ENCODE measurements at places on chromosomes 13 and 19.

DNA sequence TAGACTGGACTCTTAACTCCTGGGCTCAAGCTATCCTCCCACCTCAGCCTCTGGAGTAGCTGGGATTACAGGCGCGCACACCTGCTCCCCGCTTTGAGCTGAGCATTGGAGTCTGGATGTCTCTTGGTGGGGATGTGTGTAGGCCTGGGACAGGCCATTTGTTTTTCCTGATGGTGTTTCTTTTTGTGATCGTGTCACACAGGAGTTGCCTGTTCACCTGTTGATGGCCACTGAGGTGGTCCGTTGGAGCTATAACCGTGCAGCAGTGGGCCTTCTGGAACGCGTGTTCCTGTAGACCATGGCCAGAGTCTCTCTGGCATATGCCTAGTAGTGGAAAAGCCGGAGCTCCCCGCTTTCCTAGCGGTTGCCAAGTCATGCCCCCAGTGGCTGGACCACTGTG, 3.5 kb downstream of the PAK4 start:
- DNase-seq = no peak

- no peak for DNase-seq
Measured at GRCh38 chr13:51453207-51453958, 547 bp upstream of the INTS6 start.

- DNase-seq = no peak
Measured at GRCh38 chr19:46408664-46409039, 4.7 kb downstream of the CCDC8 start.

DNA sequence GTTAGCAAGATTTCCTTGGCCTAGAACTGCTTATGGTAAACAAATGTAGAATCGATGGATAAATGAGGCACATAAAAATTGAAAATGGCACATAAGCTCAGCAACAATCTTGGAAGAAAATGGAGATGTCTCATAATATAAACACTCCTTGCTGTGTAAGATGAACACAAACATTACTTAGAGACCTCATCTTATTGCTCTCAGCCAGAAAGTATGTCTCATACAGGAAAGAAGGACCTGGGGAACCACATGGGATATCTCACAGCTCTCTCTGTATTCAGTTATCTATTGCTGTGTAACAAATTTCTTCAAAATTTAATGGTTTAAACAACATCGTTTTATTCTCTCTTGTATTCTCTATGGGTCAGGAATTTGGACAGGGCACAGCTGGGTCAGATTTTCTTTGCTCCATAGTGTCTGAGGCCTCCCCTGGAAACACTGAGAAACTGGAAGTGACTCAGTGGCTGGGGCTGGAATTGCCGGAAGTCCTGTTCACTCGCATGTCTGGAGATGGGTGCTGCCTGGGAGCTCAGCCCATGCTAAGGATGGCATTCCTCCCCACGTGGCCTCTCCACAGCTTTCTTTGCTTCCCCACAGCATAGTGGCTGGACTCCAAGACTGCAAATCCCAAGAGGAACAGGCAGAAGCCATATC, 105.1 kb downstream of the NUFIP1 start:
- DNase-seq = no peak

- no peak for DNase-seq
Measured at GRCh38 chr13:66482836-66483235, 747.3 kb downstream of the PCDH9 start.

DNA sequence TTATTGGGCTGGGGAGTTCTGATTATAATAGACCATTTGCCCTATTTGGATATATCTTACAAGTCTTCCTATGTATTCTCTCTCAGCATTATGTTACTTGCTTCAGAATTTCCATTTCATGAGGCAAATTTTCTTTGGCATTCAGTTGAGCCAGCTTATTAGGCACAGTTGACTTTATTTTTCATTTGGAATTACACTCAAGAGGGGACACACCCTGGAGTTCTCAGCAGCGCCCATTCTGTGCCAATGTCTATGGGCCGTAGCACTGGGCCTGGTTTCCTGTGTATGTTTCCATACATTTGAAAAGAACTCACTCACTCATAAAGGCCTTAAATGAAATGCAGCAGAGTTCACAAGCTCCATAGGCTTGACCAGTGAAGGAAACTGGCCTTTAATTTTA, 138.5 kb downstream of the KLF12 start:
- DNase-seq = no peak

- DNase-seq = no peak
Measured at GRCh38 chr13:44425041-44425814, 51.6 kb downstream of the SERP2 start.

- no peak for DNase-seq
Measured at GRCh38 chr13:89239361-89240127, 1568.4 kb downstream of the SLITRK5 start.

DNA sequence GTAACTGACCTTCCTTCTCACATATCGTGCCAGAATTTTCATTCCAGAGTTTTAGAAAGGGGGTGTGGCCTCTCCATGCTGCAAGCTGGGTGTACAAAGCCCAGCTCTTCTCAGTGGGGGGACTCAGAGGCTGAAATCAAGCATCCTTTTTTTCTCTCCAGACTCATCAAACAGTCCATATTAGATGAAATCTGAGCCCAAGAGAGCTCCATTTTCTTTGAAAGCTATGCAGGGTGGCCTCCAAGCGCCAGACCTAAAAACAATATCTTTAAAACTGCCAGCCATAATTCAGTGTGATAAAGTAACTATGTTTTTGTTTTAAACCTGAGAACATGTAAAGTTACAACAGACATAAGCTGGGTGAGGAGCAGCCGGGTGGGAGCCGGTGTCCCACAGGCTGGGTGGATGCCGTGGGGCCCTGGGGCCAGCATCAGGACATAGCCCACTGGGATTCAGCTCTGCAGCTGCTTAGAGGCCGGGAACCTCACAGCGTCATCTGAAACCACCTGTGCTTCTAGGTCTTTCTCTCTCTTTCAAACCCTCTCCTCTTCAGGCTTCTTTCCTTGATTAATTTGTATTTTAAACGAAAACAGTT, 249.2 kb downstream of the ZNF536 start:
- DNase-seq = no peak

DNA sequence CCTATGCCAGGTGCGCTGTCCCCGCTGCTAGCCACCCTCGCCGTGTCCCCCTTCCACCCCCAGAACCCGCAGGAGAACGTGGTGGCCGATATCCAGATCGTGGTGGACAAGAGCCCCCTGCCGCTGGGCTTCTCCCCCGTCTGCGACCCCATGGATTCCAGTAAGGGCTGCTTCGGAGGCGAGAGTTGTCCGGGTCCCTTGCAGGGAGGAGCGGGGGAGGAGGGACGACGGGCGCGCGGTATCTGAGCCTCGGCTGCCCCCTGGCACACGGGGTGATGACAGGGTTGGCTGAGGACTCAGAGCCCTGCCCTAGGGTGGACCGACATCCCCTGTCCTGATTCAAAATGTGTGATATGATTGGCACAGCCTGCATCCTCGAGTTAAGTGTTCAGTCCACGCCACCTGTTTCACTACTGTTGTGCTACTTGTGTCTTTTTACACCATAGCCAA, 653 bp downstream of the MVB12A start:
- DNase-seq = no peak

GRCh38 chr19:48194844-48195830, 24.7 kb downstream of the ZSWIM9 start:
- DNase-seq = no peak

DNA sequence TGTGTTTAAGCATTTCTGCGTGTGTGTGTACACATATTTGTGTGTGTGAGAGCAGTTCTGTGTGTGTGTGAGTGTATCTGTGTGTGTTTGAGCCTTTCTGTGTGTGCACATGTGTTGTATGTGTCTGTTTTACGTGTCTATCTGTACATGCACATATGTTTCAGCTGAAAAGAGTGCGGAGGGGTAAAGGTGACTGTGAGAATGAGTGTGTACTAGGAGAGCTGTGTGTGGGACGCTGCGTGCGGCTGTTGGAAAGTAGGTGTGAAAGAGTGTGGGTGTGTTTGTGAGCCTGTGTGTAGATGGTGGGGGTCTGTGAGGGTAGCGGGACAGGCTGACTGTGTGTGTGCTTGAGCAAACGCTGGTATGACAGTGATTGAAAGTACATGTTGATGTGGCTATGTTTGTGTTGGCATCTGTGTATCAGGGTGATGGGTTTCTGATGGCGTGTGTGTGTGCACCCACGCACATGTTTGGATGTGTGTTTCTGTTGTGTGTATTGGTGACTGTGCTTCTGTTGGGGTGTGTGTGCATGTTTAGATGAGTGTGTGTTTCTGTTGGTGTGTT, 7.5 kb upstream of the TPM4 start:
- no peak for DNase-seq

GRCh38 chr19:55460670-55461258, 678 bp downstream of the ISOC2 start:
- DNase-seq = no peak

GRCh38 chr13:45316338-45316737, 24.6 kb downstream of the TPT1 start:
- no peak for DNase-seq

DNA sequence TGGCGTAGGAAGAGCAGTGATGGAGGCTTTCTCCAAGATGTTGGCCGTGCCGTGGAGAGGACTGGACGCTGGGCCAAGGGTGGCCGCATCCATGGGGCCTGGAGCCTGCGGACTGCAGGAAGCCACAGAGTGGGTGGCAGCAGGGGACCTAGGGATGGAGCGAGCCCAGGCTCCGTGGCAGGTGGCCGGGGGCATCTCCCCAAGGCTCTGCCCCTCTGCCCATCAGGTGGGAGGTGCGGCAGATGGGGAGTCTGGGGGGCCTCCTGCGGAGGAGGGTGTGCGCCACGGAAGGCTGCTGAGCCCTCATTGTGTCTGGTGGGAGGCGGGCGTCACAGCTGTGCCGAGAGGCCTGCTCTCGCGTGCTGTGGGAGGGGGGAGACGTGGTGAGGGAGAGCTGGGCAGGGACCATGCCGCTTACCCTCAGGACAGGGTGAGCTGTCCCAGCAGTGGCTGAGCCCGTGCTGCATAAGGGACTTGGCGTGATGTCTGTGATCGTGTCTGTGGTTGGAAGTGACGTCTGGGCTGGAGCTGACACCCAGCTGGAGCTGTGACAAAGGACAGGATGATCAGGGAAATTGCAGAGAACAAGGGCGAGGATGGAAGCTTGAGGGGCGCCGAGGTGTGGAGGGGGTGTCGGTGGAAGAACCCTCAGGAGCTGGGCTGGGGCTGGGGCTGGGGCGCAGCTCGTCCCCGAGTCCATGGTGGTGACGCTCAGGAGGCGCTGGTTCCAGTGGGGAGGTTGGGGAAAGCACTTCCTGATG, 13.4 kb downstream of the MCF2L start:
- no peak for DNase-seq

DNA sequence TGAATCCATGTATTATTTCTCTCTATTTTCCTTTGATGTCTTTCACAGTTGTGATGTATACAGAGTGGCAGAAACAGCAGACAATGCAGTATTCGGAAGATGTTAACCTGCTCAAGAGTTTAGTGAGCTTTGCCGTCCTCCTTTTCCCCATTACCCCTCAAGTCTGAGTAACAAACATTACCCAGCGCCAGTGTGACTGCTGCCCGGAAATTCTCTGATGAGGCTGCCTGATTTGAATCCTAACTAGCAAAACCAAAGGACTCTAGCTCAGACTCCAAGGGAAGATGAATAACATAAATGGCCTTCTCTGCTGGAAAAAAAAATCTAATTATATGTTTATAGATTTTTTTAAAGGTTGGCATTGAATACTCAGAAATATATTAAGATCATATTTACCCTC, 247.3 kb upstream of the SOX21 start:
- DNase-seq = no peak

- DNase-seq = no peak
Measured at GRCh38 chr19:8141726-8142512, 7.5 kb downstream of the FBN3 start.

GRCh38 chr13:38602266-38602665, 84.6 kb upstream of the FREM2 start:
- DNase-seq = no peak

DNA sequence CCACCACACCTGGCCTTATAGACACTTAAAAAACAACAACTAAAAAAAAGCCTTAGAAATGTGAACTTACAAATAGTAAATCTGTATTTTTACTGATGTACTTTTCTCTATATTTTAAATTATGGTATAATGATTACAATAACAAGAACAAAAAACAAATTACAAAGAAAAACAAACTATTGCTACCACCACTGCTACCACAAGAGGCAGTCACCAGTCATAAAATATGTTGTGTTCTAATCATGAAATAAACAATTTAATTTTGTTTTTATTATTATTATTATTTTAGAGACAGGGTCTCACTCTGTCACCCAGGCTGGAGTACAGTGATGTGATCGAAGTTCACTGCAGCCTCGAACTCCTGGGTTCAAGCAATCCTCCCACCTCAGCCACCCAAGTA, 72.2 kb downstream of the DIAPH3 start:
- DNase-seq = no peak

DNA sequence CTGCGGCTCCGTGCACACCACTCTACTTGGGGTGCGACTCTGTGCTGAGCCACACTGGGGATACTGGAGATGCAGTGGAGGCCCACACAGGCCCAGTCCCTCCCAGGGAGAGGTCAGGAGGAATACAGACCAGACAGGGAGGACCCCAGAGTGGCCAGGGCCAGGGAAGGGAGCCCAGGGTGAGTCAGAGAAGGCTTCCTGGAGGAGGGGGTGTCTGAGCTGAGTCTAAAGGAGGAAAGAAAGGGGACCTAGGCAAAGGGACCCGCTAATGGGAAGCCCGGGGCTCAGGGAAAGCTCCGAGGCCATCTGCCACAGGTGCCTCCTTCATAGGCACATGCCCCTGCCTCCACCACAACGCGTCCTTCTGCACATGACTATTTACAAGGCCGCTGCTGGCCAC, 13.3 kb upstream of the PRKD2 start:
- no peak for DNase-seq

DNA sequence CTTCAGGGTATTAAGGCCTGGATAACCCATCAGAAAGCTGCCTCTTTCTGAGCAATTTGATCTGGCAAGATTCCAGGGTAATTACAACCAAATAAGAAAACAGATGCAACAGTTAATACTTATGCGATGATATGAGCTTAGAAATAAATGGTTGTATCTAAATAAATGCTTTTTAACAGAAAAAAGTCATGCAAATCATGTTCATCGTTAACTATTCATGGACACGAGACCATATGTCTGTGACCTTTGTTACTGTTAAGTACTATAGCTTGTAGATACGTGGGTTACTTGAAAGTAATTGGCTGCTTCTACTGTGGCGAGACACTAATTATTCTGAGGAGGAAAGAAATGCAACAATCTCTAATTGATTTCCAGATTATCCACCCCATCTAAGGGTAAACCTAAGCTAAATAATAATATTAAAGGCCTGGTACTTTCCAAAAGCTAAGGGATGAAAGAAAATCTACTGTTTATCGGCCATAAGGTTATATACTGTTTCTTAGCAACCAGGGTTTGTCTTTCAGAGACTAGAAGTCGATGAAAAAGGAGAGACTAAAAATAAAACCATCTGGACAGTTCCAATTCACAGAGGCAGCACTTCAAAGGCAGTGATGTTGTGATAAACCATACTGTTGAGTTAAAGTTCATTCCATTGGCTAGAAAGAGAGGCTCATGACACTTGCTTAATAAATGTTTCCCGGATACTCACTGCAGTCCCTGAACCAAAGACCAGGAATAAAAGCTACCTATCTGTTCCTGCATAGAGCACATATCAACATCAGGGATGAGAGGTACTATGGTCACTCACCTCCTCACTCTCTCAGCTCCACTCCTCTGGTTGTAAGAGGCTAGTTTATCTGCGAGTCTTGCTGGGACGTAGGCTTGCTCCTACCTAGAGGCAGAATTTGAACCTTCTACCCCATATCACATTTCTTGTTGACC, 1.5 kb downstream of the EPSTI1 start:
- peak; percentile 81 for DNase-seq

- DNase-seq = no peak
Measured at GRCh38 chr13:29418026-29418425, 177.5 kb downstream of the SLC7A1 start.

- DNase-seq = no peak
Measured at GRCh38 chr19:49567861-49568441, 12.4 kb downstream of the NOSIP start.

Data from DMS 273 treated with DMSO at 0.1 percent for 48 hours (cell line).